ENCODE measurements at places on chromosomes 7 and 10.

DNA sequence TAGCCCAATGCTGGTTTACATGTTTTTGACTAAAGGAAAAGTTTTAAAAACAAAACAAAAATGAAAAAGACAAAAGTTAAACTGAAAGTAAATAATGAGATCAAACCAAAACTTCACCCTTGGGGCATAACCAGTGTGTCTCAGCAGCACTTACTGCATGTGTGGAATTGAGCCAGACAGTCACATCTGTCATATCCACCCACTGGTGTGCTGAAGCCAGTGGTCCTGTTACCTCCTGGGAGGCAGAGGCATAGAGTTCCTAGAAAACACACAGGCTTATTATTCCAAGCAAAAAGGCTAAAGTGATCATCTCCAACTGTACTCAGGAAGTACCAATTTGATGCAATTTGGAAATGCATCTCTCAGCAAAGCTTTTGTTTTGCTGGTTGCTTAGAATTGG is 40.4 kb downstream of the ASAH2 start:
- no peak for DNase-seq

DNA sequence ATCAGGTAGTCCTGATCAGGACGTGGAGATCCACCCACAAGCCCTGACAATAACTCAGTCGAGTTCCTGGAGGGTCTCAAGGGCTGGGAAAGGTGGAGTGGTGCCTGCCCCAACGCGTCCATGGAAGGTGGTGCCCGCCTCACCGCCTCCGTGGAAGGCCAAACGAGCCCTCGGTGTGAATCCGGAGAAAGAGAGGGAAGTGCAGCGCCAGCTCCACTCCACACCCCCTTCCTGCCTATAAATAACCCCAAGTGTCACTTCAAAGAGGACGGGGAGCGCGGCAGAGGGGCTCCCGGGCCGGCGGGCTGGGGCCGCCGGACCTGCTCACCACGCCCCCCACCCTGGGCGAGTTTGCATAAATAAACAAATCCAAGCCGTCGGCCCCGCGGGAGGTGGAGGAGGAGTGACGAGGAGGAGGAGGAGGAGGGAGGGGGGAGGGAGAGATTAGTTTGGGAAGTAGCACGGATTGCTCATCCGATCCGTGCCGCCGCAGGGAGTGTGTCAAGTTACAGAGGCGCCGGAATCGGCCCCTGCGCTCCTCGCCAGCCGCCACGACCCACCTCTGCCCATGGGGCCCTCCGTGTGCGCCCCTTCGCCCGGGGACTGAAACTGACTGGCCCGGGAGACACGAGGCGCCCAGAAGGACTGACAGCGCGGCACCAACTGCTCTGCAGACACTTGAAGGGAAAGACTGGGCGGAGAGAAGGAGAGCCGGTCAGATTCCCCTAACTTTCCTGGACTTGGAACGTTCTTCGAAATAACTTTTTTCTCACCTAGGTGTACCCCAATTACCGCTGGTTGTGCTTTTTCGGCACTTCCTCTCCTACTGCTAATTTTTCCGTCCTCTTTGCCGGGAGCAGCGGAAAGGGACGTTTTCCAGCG is at the start of gene COL13A1:
TSS of gene COL13A1 (plus strand) at position 473 of the 882 bp plus-strand sequence. CDS start 518 bp downstream, outside the sequence.
- DNase-seq: no peak

GRCh38 chr10:49115015-49115795 is at the start of gene VSTM4:
TSS of gene VSTM4 (minus strand) at chr10:49115522. CDS start at chr10:49115485, 37 bp downstream.
- peak; percentile 69 for DNase-seq

DNA sequence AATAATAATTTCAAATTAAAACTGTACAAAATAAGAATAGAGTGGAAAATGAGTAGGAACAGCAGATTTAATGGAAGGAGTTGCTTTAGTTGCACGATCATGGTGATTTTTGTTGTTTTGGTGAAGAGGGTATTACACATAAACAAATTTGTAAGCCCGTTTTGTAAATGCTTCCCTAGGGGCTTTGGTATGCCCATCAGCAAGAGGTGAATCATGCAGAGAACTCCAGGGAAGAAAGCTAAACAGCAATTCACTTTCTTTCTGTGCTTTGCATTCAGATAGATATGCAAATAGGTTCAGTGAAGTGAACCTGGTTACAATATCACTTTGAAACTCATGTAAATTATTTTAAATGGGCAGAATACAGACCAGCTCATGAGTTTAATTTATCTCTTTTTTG is 422.2 kb upstream of the MTPN start:
- no peak for DNase-seq

DNA sequence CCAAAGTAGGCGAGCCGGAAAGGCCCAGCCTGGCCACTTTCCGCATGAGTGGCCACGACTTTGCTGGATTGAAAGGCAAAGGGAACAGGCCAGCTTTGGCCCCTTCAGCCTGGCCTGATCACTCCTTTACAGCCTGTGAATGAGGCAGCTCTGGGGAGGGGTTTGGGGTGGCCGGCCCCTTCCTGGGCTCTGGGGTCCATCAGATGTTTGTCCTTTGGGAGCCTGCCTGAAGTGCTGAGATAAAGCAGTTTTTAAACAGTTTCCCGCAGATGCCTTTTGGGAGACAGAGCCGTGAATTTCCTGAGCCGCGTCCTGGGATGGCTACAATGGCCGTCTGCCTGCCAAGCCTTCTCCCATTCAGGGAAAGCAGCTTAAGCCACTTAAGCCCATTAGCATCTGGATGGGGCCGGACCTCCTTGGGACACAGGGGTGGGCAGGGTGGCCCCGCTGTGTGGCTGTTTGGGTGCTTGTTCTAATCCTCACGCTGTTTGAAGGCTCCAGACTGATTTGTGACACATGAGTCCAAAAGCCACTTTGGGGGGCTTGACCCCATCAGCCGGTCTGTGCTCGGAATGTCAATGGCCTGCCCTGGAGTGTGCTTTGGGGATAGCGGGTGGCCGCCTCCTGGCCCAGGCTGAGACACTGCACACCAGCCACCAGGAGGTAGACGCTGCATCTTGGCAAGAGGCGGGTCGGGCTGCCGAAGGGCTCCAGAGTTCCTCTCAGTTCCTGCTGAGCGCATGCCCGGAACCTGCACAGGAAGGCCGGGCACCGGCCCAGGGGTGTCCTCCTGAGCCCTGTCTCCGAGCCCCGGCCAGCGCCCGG is 38.9 kb downstream of the NKX6-2 start:
- no peak for DNase-seq

GRCh38 chr10:3658766-3659165 is 126.2 kb downstream of the KLF6 start:
- DNase-seq: no peak

GRCh38 chr7:87920578-87920977 is 13.5 kb upstream of the ADAM22 start:
- DNase-seq: no peak

GRCh38 chr10:118076705-118077104 is 30.0 kb upstream of the RAB11FIP2 start:
- DNase-seq: no peak

GRCh38 chr7:65962033-65962432 is 20.0 kb downstream of the GUSB start:
- DNase-seq: no peak

DNA sequence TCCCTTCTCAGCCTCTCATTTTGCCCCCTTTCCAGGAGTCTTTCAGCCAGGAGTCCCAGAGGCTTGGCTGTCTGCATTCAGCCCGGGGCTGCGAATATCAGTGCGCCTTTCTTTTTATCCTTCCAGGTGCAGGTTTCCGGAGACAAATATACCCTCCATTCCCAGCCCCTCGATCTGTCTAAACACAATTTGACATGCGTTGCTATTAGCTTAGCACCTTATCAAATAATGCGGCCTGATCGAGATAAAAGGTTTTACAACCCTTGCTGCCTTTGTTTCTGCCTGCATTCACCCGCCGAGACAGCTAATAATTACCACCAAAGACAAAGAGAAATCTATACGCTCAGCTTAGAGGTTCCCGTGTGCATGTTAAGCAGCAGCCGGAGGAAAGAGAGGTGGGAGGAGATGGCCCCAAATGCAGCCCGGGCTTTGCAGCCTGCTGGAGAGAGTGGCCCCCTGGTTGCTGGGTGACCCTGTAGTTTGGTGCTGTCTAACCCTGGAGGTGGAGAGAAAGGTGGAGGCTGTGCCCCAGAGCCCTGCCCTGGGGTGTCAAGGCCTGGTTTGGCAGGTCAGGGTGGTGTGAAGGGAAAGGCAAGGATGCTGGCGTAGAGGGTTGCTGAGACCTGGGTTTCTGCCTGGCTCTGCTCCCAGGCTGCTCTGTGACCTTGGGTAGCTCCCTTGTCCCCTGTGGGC is 185.3 kb downstream of the RPS24 start:
- no peak for DNase-seq

GRCh38 chr10:8174762-8175161 is 120.3 kb downstream of the GATA3 start:
- DNase-seq: no peak

- DNase-seq: no peak
Observed at GRCh38 chr7:18700147-18700546, 204.6 kb downstream of the HDAC9 start.

- no peak for DNase-seq
Observed at GRCh38 chr7:131648491-131648890, 92.1 kb upstream of the PODXL start.

Data from hypothalamus (tissue), 51 donors.